T1000 (cell line): ENCODE measurements at places on chromosomes 2 and 18.

DNA sequence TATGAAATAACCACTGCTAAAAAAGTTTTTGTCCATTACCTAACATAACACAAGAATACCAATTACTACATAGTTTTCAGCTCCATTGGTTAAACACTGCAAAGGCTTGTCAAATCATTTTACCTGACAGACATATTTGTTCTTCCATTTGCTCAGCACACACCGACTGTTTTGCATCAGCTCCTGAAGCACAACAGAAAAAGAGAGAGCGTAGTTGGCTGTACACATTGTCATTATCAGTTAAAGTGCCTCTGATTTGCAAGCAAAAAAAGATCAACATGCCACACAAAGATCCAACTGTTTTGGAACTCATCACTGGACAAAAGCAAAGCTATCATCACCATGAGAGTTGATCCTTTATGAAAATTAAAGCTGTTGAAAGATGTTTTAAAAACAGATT lies 103.8 kb downstream of the WDPCP start:
- no peak for DNase-seq

DNA sequence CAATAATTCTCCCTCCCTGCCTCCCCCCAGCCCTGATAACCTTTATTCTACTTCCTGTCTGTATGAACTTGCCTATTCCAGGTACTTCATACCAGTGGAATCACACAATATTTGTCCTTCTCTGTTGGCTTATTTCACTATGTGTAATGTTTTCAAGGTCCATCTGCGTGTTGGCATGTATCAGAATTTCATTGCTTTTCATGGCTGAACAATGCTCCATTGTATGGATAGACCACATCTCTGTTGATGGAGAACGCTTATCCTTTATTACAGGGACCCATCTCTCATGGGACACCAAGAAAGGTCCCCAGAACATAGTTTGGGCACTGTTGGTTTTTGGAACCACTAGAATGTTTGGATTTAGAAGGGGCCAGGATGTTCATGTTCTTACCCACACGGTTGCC lies 40.2 kb downstream of the ATOH8 start:
- no peak for DNase-seq

GRCh38 chr2:230830428-230830827 lies 34.3 kb upstream of the ITM2C start:
- no peak for DNase-seq

- DNase-seq, result no peak
Measured at GRCh38 chr2:150232871-150233270, 254.6 kb downstream of the RND3 start.

GRCh38 chr2:197216361-197216979 lies 94.1 kb downstream of the ANKRD44 start:
- DNase-seq, result no peak

GRCh38 chr2:112000399-112001135 lies 54.5 kb upstream of the TMEM87B start:
- DNase-seq, result no peak

DNA sequence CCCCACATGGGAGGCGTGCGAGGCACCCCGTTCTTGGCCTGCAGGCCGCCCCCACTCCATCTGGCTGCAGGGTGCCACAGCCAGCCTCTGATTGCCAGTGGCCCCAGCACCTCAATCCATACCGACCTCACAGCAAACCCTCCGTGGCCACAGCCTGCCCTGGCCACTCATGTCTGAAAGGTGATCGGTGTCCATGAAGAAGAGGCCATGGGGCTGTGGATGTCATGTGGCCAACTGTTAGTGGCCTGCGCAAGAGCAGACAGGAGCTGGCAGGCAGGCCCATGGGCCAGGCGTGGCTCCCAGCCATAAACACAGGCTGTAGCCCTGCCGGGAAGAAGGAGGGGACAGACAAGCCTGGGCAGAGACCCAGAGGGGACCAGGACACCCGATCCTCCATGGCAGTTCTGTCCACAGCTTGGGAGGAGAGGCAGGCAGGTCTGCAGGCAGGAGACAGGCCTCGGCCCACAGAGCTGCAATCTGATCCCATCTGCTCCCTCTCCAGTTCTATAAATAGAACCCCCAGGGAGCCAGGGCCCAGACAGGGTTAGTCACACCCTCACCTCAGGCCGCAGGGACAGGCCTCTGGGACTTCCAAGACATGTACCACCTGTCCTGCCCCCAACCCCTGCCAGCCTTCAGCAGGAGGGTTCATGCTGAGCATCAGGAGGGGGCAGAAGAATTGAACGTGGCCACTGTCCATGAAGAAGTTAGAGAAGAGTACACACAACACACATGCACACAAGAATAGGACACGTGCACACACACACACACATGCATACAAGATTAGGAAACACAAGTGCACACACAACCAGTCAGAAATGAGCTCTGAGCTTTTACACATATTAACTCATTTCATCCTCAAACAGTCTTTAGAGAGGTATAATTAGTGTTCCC lies 16.9 kb downstream of the STEAP3 start:
- no peak for DNase-seq

DNA sequence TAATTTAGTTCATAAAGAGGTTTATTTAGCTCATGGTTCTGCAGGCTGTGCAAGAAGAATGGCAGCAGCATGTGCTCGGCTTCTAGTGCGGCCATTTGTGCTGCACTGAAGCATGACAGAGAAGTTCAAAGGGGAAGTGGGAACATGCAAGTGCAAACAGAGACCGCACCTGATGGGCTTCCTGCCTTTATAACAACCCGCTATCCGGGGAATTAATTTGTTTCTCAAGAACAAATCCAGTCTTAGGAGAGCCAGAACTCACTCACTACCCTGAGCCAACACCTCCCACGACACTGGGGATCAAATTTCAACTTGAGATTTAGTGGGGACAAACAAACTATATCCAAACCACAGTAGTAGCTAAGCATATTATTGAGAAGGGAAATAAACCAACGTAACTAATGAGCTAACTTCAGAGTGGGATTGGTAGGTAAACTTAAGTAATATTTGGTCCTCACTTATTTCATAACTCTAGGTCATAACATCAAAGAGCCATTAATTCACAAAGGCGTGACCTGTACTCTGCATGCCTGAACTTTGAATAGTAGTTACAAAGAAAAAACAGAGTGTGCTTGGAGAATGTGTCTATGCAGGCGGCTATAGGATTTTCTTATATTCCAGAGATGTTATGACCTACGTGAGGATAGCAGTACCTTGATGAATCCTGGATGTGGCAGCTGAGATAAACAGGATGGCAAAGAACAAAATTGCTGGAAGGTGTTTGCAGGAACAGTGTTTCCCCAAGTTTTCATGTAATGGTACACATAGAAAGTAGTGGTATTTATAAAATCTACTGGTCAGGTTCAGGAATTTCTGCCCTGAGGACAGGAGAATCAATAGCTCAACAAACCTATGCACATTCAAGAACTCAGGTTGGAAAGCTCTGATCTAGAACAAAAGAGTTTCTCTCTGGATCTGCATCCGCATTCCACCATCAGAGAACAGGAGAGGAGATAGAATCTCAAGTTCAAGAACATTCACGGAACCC lies 845.9 kb upstream of the ID2 start:
- no peak for DNase-seq

GRCh38 chr2:185522472-185522871 lies 216.1 kb upstream of the FSIP2 start:
- no peak for DNase-seq

DNA sequence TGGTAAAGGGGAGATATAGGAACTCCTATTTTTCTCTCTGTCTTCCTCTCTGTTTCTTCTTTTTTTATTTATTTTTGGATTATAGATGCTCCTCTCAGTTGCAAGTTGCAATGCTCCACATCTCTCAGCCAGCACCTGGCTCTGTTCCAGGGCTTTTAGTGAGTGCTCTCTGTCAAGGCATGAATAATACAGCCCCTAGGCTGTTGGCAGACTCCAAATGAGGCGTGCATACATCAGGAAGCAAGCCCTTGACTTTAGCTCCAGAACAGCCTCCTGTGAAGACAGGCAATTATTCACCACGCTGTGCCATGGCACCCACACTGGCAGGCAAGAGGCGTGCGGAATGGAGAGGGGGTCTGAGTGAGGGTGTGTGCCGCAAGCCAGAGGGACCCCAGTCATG lies 228.1 kb upstream of the PXDN start:
- no peak for DNase-seq

DNA sequence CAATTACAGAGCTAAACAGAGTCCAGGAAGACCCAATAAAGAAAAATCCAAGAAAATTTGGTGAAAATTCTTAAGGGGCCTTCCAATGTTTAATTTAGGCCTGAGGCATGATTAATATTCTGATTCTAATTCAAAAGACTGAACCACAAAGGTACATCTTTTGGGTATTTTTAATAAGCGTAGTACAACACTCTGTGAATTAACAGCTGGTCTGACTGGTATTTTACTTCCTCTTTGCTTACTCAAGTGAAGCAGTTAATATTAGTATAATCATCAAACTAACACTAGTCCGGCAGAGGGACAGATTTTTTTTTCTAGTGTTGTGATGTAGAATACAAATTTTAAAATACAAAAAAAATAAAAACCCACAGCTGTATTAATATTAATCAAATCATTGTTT lies 652.9 kb downstream of the NR4A2 start:
- no peak for DNase-seq

DNA sequence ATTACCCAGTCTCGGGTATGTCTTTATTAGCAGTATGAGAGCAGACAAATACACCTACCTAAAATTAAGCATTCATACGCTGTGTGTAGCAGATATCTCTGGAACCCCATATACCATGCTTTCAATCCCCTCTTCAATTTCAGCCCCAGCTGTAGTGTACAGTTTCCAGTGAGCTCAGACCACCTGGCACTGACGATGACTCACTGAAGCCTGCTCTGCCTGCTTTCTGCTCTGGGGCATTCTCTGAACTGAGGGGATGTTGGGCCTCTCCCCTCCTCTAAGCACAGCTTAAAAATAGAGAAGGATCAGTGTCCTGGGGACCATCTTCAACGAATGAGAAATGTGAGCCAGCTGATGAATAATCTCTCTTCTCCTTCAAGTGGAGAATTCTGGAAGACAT lies 8.7 kb upstream of the CCL20 start:
- no peak for DNase-seq

GRCh38 chr2:216888887-216889622 lies 29.2 kb upstream of the TNP1 start:
- DNase-seq, result no peak

GRCh38 chr18:73639788-73640187 lies 507.8 kb downstream of the FBXO15 start:
- DNase-seq, result no peak

DNA sequence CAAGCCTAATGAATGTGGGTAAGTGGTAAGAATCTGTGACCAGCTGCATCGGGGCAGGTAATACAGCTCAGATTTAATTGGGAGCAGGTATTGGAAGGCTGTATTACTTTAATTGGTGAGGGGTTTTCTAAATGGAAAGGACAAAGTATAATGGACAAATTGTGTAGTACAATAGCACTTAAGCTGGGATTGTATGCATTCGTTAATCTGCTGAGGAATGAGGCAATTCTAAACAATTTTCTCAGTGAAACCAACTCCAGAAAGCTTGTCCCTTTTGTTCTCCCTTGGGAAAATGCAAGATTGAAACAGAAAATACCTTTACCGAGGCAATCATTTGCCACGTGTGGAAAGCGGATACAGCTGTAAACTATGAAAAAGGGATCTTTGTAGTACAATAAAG lies 801.6 kb upstream of the POU3F3 start:
- no peak for DNase-seq

GRCh38 chr18:22207021-22207758 lies 37.8 kb downstream of the GATA6 start:
- DNase-seq, result no peak
